ENCODE measurements at places on chromosomes 2 and 18.

DNA sequence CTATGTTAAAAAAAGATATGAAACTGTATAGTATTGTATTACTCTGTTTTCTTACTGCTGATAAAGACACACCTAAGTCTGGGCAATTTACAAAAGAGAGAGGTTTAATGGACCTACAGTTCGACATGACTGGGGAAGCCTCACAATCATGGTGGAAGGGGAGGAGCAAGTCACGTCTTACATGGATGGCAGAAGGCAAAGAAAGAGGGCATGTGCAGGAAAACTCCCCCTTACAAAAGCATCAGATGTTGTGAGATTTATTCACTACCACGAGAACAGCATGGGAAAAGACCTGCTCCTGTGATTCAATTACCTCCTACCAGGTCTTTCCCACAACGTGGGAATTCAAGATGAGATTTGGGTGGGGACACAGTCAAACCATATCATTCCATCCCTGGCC, 57.0 kb downstream of the NCOA1 start:
- DNase-seq: no peak

GRCh38 chr2:100174026-100174431, 31.6 kb upstream of the AFF3 start:
- no peak for DNase-seq

DNA sequence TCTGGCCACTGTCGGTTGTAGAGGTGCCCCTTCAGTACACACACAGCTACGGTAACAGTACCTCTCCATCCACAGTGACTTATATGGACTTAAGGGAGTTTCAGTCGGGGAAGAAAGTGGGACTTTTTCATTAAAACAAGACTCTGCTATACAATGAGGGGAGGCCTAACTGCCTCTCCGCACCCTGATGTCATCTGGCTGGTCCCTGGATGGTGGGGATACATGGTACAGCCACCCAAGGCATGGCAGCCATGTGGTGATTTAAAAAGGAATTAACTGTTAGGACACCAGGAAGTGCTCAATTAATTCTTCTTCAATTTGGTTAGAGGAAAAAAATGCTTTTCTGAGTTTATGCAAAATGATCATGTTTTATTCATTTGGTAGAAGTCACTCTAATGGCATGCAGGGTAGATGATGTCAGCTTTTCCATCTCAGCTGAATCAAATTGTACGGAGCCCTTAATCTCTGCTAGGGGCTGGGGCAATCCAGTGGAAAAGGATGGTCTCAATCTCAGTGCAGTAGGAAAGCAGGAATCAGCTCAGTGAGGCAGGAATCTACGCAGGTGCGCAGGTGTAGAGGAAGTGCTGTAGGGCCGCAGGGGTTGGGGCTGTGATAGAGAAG, 243.9 kb downstream of the PRKCE start:
- DNase-seq: no peak

GRCh38 chr18:36349552-36349951, 52.0 kb downstream of the FHOD3 start:
- no peak for DNase-seq

- DNase-seq: no peak
These were observed 340.3 kb downstream of the CELF4 start for GRCh38 chr18:37225279-37225678.

DNA sequence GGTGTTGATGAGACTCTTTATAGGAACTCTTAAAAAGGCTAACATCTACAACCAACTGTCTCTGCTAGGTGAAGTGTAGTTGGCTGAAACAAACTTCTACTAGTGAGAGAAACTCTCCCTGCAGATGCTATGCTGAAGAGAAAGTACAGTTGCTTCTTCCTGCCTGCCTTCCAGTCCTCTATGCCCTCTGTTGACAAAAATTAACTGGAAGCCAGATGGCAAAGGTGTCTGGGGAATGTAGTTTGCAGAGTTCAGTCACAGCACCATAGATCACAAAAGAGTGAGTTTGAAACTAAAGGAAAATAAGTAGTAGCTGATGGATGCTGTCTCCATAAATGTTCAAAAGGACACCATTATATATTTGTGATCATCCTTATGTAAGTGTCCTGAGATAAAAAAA, 958.8 kb upstream of the NRXN1 start:
- DNase-seq: no peak

- no peak for DNase-seq
These were observed 26.2 kb downstream of the TTC21B start for GRCh38 chr2:165927353-165927752.

GRCh38 chr2:219571311-219572236, at the start of gene OBSL1:
Gene OBSL1, minus strand, starts transcription at chr2:219571539. Its CDS starts 307 bp downstream, at chr2:219571232.
- no peak for DNase-seq

DNA sequence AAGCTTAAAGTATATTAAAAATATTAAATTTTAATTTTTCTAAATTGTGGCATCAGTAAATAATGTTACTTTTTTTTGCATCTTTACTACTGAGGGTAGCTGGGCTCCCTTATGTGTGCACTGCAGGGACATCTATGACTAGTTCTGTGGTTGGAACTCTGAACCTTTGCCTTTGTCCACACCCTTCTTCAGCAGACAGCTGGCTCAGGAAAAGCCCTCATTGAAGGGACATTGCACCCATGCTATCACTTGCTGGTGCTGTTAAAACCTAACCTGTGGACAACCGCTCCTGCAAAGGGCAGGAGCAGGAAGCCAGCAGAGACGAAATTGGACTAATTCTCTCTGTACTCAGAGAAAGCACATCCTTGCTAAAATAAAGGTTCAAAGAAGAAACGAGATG, 30.1 kb downstream of the MOCOS start:
- DNase-seq: no peak

- no peak for DNase-seq
These were observed 207.5 kb upstream of the EPHA4 start for GRCh38 chr2:221779614-221780067.

DNA sequence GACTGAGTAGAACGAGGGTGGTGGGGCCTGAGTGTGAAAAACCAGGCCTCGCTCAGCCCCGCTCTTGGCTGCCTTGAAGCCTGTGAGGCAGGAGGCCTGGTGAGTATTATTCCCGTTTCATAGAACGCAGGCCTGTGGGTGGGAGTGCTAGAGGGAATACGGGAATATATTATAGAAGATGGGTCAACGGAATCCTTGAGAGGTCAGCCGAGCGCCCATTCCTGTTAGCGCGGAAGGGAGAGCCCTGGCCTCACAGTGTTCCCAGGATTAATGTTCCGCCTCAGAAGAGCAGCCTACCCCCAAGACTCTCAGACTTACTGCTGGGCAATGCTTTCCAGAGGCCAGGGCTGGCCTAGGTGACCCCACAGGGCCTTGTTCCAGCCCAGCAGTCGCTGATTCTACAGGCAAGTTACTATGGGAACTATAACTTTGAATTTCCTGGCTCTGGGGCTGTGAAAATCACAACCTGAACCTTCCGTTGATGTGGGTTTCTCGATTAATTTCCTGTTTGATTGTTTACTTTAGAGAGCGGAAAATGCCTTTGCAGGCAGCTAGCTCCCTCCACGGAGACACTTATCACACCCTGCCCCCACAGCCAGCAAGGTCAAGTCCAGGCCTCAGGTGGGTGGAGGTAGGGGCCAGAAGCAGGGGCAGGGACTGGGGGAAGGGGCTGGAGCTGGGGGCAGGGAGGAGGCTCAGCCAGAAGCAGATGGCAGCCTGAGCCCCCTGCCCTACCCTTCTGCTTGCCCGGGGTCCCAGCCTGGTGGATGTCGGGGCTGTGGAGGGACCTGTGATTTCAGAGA, 108.3 kb downstream of the SMAD7 start:
- no peak for DNase-seq

DNA sequence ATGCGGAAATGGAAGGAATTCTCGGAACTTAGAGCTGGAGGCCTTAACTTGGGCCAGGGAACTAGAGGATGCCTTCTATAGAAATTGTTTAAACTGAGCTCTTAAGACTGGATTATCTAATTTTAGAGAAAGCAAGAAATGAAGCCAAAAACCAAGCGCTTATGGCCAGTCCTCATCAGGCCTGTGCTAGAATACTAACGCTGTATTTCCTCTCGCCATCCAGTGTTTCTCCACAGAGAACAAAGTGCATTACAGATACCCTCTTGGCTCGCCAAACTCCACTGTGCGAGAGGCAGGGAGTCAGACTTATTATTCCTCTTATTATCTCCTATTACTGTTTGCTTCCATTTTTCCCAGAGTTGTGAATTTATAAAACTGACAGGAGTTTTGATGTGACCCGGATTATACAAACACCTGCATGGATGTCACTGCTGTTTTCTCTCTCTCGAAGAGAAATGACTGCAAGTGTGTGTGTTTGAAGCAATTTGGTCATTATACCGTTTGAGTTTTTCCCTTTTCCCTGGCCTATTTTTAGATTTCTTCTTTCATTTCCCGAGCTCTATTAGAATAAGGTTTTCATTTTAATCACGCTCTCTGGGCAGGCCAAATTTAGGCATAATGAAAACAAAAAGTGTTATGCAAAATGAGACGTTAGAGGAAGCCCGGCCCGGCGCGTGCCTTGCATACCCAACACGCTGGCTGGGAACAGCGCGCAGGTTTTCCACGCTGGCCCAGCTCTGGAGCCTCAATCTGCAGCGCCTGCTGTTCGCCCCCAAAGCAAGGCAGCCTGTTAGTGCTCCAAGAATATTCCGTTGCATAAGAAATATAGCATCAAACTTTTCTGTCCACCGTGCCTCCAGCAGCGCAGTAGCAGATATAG, 103.3 kb downstream of the ALK start:
- DNase-seq: no peak

GRCh38 chr18:64294967-64295366, 146.1 kb upstream of the LINC00305 start:
- DNase-seq: no peak

DNA sequence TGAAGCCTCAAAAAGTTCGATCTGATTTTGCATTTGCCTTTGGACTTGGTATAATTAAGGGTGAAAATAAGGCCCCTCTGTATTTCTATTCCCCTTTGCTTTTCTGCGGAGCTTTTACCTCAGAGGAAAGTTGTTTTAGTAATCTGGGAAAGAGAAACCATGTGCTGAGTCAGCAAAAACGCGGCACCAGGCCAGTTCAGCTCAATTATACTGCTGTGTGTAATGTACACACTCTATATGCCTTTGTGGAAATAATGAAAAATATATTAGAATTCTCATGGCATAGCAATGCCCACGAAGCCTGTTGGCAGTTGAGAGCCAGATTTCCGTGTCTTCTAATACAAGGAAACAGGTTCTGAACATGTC, 161.9 kb upstream of the SIX2 start:
- no peak for DNase-seq

DNA sequence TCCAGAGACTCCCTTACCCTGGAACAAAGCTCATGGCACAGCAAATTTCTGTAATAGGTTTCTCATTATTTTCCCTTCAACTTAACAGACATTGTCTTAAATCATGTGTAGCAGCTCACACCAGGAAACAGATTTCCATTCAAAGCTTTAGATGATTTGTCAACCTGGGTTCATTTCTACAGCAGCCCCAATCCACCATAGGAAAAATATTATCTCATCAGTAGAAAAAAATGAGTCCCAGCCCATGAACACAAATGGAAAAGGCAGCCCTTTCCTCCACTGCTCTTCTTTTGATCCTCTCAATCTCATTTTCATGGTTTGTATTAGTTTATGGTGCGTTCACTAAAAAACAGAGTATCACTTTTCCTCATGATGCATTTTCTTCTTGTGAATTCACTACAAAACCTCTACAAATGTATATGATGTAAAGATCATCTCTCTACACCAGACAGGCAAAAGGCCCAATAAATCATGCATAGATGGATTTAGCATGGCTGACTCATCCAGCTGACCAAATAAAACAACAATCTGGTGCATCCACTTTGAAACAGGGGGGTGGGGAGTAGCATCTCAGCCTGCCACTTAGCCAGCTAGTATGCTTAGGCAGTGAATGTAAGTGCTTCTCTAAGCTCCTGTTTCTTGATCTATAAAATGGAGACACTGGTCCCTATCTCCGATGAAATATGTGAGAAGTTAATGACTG, 78.6 kb downstream of the SATB2 start:
- no peak for DNase-seq

GRCh38 chr2:239945751-239946561, 79.2 kb downstream of the NDUFA10 start:
- DNase-seq: no peak

DNA sequence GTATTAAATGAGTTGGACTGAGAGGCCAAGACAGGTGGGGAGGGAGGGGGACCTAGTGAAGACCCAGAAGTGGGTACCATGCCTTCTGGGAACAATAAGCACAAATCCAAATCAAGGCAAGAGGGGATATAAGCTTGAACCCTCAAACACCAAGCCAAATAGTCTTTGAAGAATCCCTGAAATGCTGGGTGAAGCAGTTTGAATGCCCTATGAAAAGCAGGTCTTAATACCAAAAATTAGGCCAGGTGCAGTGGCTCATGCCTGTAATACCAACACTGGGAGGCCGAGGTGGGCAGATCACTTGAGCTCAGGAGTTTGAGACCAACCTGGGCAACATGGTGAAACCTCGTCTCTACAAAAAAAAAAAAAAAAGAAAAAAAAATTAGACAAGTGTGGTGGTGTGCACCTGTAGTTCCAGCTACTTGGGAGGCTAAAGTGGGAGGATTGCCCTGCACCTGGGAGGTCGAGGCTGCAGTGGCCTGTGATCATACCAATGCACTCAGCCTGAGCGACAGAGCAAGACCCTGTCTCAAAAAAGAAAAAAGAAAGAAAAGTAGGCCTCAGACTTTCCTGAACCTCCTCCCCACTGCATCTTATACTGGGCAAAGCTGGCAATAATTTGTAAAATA, 3.5 kb downstream of the PCBP1 start:
- no peak for DNase-seq

- no peak for DNase-seq
These were observed 113.4 kb downstream of the GORASP2 start for GRCh38 chr2:171042253-171042969.

- no peak for DNase-seq
These were observed 463.4 kb downstream of the EIPR1 start for GRCh38 chr2:2914252-2914651.

DNA sequence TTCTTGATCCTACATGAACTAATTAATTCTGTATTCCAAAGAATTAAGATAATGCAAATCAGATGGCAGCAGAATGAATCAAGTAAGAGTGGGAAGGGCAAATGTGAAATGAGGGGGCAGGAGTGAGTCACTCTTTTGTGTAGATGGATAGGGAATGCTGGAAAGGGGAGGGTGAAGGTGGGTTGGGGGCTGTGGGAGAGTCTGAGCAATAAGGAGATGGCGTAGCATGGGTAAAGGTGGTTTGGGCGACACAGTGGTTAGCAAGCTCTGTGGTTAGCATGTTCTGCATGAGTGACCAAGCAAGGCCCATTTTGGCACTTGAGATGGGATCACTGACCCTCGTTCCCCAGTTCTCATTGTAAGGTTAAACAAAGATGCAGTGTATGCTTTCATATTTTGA, 20.4 kb downstream of the GPD2 start:
- DNase-seq: no peak

- peak; percentile 52 for DNase-seq
These were observed 103.4 kb downstream of the SEPTIN10 start for GRCh38 chr2:109510136-109511028.

DNA sequence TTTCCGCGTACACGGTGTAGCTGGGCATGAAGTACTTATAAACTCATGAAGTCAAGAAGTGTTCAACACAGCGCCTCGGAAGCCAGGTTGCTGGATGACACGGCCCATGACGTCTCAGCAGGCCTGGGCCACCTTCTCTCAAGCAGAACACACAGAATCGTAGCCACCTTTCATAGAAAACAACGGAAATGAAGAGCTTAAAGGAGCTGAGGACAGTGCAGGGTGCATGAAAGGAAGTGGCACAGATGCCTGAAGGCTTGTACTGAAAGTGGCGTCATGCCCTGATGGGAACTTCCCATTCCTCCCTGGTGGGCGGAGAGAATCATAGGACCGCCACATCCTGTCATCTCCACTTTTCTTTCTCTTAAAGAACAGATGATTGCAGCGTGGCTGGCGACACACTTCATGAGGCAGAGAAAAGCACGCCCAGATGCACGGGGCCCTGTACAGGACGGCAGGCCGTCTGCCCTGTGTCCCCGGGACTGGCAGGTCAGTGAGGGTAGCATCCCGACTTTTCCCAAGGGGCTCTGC, 31.1 kb downstream of the HDAC4 start:
- peak; percentile 33 for DNase-seq
